Lower leg skin (tissue), 4 donors: ENCODE measurements at places on chromosomes 12 and 14. TPM values are rescaled to one million over a fixed set of nuclear protein-coding genes. Genes with fewer than 3 reads are reported as not detected.

Gene AMDHD1
- 1.1 TPM for total RNA-seq

Gene DPY19L2
- total RNA-seq, result 0.95 TPM

- DNase-seq, result no peak
These were observed 23.9 kb downstream of the GNG2 start for GRCh38 chr14:51884086-51884927.

DNA sequence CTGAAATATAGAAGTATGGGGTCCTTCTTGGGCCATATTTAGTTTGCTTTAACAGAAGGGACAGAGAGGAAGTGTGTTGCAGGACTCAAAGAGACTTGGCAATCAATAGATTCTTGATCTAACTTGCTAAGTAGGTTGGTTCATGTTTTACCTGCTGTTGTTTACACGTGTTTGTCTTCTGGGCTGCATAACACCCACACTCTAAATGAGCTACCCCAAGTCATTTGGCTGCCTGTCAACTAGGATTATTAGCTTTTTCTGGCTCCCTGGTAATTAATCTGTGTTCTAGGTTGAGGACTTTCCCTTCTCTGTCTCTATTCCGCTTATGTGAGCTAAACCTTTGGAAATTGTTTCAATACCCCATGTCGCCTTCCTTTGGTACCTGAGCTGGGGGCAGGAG is 10.1 kb upstream of the TBPL2 start:
- no peak for DNase-seq

Gene CLBA1
- total RNA-seq, result 2.2 TPM

DNA sequence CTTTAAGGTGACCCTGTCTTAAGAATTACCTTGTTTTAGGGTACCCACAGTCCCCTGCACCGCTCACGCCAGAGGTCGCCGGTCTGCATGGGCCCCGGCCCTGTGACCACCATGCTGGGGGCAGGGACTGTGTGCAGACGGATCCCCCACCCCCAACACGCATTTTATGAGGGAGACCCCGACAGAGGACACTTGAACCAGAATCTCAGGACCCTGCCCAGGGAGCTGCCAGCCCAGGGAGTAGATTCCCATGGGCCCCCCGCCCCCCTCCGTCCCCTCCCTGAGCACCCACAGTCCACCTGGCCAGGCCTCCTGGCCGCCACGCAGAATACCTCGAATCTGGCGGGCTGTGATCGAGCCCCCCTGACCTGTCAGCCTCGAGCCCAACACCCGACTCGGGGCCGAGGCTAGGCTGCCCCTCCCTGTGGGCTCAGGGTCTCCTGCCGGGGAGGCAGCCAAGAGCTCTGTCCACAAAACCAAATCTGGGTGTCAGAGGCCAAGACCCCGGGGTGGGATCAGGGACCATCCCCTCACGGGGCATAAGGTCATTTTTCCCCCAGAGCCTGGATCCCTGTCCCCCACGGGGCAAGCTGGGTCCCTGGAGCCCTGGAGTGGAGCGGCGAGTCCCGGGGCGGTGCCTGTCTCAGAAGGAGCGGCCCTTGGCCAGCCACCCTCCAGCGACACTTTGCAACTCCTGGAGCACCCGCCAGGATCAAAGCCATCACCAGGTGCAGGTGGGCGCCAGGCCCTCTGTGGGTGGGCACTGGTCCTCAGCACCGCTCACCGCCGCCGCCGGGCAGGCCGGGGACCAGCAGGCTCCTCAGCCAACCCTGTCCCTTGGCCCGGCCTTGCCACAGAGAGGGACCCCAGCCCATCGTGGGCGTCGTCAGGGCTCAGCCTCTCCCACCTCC is 155.8 kb upstream of the PKP2 start:
- no peak for DNase-seq

Gene FAM186B
- total RNA-seq, result 0.21 TPM

GRCh38 chr12:104877103-104877705 is 80.9 kb downstream of the SLC41A2 start:
- DNase-seq, result no peak

GRCh38 chr14:70908935-70909641 is 1.8 kb downstream of the PCNX1 start:
- no peak for DNase-seq

Gene PPP1R1A
- 1.3 TPM for total RNA-seq

- no peak for DNase-seq
These were observed 14.1 kb downstream of the GPX2 start for GRCh38 chr14:64928239-64929013.

GRCh38 chr12:57868221-57868620 is 21.7 kb upstream of the CTDSP2 start:
- no peak for DNase-seq

Gene ACACB
- 28.6 TPM for total RNA-seq
